ENCODE measurements at places on chromosomes 6 and 20.

- no peak for DNase-seq
Observed at GRCh38 chr20:21286775-21287174, 16.4 kb upstream of the XRN2 start.

DNA sequence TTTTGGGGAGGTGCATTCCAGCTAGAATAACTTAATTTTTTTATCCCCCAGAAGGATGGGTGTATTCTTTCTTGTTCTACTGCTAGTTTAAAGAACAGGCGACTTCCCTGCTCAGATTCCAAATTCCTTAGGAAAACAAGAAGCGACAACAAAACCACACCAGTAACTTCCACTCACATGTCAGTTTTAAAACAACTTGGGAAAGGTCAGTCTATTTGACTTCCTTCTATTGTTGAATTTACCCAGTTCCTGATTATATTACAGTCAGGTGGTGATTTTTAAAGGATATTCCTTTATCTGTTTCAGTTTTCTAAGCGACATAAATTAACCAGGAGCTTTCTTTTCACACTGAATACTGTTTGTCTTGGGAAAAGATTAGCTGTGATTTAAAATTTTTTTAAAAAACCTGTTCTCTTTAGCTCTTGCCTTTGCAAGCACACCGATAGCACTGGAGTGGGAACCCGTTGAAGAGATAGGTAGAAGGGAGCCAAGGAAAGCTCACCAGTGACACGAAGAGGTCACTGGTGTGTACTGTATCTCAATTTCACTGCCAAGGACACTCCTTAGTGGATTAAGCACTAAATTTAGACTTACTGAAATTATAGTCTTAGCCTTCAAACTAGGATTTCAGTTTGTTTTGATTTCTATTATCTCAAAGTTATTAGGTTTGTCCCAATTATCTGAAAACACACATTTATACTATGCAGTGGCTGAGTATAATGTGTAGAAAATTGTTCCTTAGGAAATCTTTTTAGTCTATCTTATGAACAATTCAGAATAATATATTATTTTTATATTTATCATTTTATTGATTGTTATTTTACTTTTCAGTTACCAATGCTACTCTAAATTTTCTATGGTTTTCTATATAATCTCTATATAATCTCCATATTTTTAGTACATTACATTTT is 22.3 kb downstream of the MARCKS start:
- no peak for DNase-seq

DNA sequence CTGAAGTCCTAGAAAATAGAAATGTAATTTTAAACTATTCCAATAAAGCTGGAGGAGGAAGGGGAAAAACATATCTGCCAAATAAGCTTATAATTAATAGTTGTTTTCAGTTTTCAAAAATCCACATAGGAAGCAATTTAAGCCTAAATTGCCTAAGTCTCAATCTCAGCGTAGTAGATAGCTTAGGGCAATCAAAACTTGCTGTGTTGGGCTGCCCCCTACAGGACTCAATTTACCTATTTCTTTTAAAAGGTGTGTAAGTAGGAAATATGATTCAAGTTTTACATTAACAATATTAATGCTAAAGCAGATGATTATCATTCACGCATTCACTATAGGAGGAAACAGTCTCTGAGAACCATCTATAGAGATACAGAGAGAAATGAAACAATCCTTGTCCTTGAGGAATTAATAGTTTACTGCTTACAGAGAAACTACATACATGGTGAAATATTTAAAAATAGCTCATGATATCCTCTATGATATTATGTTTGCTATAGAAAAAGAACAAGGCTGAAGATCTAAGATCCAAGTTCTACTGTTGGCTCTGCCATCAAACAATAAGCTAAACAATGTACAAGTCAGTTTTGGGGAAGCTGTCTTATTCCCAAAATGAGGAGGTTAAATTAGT is 102.1 kb downstream of the ATG5 start:
- no peak for DNase-seq

DNA sequence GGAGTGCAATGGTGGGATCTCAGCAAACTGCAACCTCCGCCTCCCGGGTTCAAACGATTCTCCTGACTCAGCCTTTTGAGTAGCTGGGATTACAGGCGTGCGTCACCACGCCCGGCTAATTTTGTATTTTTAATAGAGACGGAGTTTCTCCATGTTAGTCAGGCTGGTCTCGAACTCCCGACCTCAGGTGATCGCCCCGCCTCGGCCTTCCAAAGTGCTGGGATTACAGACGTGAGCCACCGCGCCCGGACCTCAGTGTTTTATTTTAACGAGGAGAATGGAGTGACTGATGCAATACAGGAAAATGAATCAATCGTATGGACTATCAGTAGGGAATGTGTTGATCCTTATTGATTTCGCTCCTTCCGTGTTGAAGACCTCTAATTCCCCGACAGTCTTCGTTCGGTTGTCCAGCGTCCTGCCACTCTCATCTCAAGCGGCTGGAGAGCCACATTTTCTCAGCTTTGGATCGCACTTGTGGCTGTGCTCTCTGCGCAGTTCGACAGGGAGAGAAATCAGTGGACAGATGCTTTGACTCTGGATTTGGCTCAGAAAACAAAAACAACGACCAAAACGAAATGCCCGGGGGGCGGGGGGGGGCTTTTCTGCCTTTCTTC is 166.2 kb downstream of the TRIM27 start:
- DNase-seq, result no peak

GRCh38 chr20:31590717-31591225 is 14.3 kb upstream of the ID1 start:
- no peak for DNase-seq

DNA sequence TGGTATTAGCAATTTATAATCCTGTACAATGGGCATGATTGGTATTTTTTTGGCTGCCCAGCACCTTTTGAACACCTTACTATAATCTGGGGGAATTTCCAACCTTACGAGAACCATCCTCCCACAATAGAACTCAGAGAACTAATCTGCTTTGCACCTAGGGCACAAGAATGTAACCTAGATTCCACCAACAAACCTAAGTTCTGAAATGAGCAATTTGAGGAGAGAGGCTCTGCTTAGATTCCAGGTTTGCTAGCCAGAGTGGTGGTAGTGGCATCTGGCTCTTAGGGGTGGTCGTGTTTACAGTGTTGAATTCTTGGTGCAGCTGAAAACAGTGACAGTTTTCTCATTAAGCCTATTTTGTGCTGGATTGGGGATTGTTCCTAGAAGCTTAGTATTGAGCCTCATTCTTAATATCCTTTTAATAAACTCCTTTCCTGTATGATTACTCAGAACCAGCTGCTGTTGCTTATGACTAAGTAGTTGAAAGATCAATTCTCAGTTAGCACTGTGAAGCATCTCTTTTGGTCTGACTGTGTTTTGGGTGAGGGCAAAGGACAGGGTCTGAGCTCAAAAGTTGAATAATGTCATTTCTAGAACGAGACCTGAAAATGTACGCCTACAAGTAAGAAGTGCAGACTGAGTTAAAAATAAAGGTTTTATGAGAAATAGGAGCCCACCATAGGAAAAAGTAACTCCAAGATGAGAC is 385.6 kb downstream of the CDKAL1 start:
- no peak for DNase-seq

DNA sequence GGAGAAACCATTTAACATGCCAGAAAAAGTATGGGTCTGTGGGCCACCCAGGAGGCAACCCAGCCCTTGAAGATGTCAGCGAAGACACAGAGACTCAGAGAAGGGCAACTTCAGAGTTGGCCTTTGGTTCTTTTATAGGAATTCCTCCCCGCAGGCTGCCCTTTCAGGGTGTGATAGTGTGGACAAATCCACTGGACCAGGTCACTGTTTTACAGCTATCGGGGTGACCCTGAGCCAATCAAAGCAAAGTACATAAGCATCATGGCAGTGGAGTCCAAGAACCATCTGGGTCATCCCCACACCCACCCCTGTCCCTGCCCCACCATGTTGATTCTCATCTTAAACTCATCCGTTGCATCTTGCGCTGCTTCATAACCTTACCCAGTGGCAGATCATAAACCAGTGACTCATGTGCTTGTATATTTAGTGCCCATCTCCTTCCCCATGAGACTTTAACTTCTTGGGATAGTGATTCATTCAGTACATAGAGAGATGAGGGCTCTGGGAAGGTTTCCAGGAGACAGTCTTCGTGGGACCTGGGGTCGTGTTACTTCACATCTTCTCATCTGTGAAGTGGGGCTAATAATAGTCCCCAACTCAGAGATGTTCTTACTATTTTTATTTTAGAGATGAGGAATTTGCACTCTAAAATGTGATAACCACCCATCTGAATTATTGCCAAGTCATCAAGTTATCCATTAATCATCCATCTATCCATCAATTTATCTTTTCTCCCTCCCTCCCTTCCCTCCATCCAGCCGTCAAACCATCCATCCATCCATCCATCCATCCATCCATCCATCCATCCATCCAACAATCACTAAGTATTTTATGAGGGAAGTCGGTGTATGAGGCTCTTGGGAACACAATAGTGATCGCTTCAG is 51.0 kb downstream of the EDN3 start:
- DNase-seq, result no peak

DNA sequence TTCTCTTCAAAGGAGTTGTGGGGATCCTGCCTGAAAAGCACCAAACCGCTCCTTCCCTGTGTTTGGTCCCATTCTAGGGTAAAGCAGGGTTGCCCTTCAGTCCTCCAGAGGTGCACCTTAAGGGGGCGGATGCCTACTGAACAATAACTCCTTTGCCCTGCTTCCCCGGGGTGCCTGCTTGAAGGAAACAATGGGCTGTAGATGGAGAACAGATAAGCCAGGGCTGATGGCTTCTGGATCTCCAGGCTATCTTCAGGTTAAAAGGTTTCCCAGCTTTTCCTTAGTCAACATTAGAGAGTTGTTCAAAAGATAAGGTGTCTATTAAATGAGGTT is 5.4 kb upstream of the PRDM1 start:
- DNase-seq, result no peak

GRCh38 chr20:31788578-31788977 is 30.6 kb upstream of the MYLK2 start:
- no peak for DNase-seq

GRCh38 chr6:57162028-57162427 is 10.1 kb upstream of the BAG2 start:
- no peak for DNase-seq

DNA sequence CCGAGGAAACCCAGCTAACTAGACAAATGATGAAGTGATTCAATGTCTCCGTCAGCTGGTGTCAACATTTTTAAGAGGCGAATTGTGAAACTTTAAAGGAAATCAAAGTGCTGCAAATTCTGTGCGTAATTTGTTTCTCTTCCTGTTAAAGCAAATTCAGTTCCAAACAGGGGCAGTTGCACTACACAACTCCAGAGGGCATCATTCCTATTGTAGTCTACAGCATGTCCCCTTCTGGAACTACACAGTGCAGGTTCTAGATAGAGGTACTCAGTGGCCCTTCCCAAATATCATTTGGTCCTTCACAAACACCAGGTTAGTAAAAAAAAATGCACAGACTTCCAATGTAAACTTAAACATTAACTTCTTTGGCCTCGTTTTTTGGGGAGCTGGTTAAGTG is 38.3 kb upstream of the SMLR1 start:
- DNase-seq, result no peak

DNA sequence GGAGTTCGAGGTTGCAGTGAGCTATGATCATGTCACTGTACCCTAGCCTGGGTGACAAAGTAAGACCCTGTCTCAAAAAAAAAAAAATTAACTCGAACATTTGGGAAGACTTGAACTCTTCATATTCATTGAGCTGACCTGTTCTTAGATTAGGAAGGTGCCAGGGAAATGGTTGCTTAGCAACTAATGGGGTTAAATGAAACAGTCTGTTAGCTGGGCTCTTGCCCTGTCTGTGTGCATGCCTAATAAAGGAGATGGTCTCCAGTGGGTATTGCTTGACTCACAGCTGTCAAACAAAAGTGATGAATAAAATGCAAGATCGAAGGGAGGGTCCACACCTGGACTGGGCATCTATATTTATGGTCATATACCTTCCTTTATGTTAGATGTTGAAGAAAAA is 101.8 kb downstream of the KLHL32 start:
- no peak for DNase-seq

GRCh38 chr6:26390531-26390930 is 7.6 kb downstream of the BTN2A2 start:
- no peak for DNase-seq

DNA sequence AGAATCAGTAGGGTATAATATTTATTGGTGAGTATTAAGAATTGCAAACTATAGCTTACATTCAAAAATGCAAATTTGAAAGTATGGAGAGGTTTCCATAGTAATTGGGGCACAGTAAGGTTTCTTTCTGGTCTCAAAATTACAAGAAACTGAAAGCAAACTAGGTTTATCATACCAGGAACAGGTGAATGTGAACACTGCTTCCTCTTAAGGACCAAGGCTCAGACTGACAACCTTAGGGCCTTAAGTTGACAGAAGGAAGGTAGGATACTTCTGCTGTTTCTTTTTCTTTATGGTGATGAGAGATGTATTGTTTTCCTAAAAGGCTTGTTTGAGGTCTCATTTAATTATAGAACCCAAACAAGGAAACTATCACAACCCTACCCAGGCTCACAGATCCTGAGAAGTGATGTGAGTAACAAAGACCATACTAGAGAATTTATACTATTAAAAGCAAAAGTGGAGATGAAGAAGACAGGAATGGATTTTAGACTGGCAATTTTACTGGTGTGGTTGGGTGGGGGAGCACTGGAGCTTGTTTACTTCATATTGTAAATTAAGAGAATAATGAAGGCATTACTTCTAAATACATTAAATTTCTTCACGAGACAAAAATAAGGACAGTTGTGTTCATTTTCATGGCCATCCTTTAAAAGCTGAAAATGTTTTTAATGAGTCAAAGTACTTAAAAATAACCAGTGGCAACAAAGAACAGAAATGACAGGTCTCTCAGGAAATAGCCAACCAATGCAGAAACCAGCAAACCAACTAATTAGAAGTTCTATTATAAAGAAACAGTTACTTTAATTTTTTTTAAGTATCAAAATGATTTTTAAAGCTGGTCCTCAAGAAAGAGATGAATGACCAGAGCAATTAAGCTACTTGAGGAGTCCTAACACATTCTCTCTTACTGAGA is 21.3 kb downstream of the STAU1 start:
- no peak for DNase-seq

GRCh38 chr20:60131375-60131774 is 173.2 kb downstream of the CDH26 start:
- no peak for DNase-seq

GRCh38 chr6:20870021-20870420 is 335.8 kb downstream of the CDKAL1 start:
- no peak for DNase-seq

DNA sequence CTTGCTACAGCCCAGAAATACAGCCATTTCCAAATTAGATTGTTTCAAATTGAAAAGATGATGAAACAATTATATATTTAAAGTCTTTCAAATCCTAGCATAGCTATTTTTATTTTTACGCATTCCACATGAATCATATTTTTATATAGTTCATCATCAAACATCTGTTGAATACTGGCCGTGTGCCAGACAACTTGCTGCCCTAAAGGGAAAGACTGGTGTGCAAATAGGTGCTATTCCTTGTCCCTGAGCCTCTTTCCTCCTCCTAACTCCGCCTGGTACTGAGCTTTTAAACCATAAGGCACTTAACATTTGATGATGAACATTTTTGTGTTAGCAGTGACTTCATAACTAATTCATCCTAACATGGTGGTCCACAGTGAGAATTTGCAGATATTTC is 18.7 kb upstream of the PLCG1 start:
- no peak for DNase-seq

Measured in activated CD8-positive, alpha-beta memory T cell treated with anti-CD3 and anti-CD28 coated beads for 48 hours (primary cell).